ENCODE measurements at places on chromosomes 2 and 18. TPM values are rescaled to one million over a fixed set of nuclear protein-coding genes. Genes with fewer than 3 reads are reported as not detected.

DNA sequence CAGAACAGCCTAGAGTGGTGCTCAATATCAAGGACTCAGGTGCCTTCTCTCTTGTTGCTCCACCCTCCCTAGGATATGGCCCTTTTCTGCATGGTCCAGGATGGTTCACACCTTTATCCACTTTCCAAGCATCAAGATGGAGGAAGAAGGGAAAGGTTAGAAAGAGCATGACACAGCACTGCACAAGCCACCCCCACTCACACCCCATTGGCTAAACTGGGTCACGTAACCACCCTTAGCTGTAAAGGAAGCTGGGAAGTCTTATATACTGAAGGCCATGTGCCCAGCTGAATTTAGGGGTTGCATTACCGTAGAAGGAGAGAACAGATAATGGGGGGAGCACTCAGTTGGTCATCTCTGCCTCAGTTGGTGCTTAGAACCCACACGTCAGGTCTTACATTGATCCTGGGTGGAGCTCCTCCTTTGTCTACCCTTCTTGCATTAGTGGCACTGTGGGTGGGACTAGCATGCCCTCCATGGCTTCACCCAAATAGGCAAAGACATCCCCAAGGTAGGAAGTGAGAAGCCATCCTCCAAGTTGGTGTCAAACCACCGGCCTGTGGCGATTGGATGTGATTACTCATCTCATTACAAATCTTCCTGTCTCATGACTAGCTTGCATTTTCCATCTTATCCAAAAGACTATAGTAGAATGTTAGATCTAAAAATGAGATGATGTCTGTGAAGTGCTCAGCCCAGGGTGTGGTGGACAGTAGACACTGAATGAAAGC is 248.5 kb downstream of the HAUS1 start:
- no peak for DNase-seq

GRCh38 chr2:62919041-62919440 is 131.6 kb upstream of the OTX1 start:
- DNase-seq = no peak

GRCh38 chr2:105141099-105141614 is 100.4 kb upstream of the GPR45 start:
- DNase-seq = no peak

DNA sequence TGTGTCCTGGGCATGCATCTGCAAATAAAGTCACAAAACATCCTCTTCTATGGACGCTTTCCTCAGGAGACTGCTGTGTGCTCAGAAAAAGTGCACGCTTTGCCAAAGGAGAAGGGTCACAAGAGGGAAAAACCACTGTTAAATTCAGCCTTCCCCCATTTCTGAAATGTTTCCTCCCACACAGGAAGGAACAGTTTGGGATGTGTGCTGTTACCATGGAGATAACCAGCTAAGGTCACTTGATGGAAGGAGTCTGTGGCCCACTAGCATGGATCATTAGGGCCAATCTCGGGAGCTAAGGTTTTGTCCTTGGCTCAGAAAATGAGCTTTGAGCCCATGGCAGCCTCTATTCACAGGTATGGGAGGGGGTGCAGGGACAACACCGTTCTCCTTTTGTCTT is 5.6 kb downstream of the KCNE4 start:
- DNase-seq = no peak

- DNase-seq = no peak
These were observed 27.6 kb downstream of the PAX8 start for GRCh38 chr2:113251118-113251517.

DNA sequence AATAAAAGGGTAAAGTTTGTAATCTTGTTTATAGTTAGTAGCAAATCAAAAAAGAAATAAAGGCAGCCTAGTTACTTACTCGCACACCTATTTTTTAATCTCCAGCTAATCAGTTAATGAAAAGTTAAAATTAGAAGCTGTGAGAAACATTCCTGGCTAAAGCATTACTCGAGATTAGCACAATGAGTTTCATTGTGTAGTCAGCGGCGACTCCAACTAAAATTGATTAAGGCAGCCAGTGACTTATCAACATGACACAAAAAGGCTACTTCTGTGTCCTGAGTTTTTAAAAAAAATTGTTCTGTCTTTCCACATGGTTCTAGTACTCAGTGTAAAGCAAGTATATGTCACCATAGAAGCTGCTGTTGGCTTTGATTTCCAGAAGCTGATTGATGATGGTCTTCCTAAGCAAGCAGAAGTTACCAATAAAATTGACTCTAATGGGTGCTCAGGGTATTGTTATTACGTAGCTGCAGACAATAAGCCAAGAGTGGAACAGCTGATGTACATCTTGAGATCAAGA is 159.2 kb downstream of the CPS1 start:
- DNase-seq = no peak

- no peak for DNase-seq
These were observed 74.9 kb downstream of the ANKRD44 start for GRCh38 chr2:197235711-197236110.

The YPEL5 gene
- 76.9 TPM for total RNA-seq

- no peak for DNase-seq
These were observed 712 bp upstream of the SERPINB13 start for GRCh38 chr18:63586431-63586830.

The DSG1 gene
- not detected for total RNA-seq

GRCh38 chr2:149572102-149572953 is 15.2 kb downstream of the MMADHC start:
- no peak for DNase-seq

- no peak for DNase-seq
These were observed 19.3 kb downstream of the GPR55 start for GRCh38 chr2:230905448-230906421.

The VWA3B gene
- 0.30 TPM for total RNA-seq

DNA sequence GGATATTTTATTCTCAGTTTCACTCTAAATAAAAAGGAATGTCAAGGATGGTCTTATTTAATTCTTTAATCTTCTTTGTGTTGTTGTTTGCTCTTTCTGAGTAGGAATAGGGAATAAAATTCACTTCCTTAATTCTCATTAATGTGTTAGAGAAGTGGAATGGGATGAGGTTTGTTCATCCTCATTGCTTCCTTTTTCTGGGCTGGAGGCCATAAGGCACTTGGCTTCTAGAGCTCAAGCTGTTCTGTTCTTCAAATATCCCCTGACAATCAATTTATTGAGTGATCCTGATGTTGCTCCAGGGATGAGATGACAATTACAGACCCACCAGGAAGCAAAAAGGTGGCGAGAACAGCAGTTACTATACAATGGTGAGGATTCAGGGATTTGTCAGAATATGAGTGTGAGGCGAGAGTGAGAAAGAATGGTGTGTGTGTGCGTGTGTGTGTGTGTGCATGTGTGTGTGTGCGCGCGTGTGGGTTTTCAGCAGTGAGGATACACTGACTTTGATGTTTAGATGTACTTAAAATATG is 557.6 kb upstream of the FANCL start:
- no peak for DNase-seq

The TUBB6 gene
- 245 TPM for total RNA-seq

DNA sequence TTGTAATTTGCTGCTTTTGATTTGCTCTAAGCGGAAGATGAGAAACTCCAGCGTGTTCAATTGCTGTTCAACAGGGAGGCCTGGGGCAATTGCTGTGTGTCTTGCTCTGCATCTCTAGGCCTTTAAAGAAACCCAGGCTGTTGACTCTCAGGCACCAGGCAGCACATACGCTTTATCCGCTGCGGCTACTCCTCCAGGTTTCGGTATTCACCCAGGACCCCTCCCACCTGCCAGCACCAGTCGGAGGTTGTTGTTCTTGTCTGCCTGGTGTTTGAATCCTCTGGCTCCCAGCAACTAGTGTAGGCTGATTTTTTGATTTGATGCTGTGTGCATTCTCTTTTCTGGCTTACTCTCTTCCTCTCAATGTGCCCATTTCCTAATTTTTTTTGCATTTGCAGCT is 383.1 kb downstream of the TSN start:
- DNase-seq = no peak

GRCh38 chr2:237210763-237211162 is 125.1 kb downstream of the COPS8 start:
- DNase-seq = no peak

- DNase-seq = no peak
These were observed 100.9 kb upstream of the SETBP1 start for GRCh38 chr18:44579745-44580144.

GRCh38 chr2:118669654-118670053 is 177.8 kb downstream of the EN1 start:
- DNase-seq = no peak

- no peak for DNase-seq
These were observed 36.2 kb downstream of the PNO1 start for GRCh38 chr2:68193787-68194372.

The COL4A3 gene
- total RNA-seq = 8.6 TPM

DNA sequence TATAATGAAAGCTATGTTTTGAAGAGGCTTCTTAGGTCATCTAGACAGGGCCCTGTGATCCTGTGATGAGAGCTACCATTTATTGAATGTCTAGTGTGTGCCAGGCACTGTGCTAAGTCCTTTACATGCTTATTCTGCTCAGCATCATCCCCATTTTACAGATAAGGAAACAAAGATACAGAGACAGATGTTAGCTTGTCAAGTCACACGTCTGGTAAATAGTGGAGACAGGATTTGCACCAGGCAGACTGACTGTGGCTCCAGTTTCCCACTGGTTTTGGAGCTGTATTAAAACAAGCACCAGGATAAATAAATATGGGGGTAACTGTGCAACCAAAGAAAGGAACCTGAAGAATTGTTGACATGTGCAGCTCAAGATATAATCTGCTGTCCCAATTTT is 19.2 kb upstream of the EML6 start:
- DNase-seq = no peak

DNA sequence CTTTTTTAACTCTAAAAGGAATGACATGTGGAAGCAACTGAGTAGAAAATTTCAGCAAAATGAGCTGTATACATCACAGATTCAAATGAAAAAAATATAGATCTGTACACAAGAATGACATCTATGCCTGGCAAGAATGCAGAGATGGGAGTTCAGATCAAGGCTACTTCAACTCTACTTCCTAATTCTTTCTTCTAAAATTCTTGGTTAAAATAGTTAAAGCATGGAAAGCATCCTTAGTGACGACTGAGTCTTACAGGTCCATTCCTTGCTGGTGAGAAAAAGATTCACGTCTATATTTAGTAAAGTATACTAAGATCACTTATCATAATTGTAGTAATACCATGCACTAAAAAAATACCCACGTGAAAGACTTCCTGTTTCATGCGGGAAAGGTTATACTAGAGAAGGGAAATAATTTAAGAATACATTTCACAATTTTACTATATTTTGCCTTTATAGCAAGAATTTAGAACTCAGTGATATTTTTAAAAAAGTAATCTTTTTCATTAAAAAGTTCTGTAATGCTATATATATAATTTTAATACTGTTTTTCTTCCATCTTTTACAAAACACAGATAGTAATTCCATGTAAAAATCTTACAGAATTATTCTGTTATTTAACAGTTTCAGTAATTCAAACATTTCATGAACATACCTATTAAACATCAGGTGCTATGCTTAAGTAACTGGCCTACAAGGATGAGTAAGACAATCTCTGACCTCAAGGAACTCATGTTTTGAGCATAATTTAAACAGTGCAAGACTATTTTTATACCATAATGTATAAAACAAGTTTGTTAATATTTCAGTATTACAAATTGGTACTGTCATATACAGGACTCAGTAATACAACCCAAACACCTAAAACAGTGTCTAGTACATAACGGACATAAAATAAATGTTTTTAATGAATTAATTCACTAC is 159.6 kb downstream of the BAZ2B start:
- no peak for DNase-seq

The CNTNAP5 gene
- not detected for total RNA-seq

The SIX3 gene
- not detected for total RNA-seq

- no peak for DNase-seq
These were observed 233.0 kb downstream of the ACTR3 start for GRCh38 chr2:114122930-114123329.

The KCNIP3 gene
- 61.2 TPM for total RNA-seq

Measured in tibial nerve (tissue), 4 donors.